ENCODE measurements at places on chromosomes 7 and 10.

- DNase-seq: no peak
Observed at GRCh38 chr7:149607683-149608082, 110.1 kb upstream of the ZNF746 start.

- no peak for DNase-seq
Observed at GRCh38 chr10:133444342-133445267, 9.1 kb upstream of the SCART1 start.

GRCh38 chr10:97538839-97539238 lies 33.7 kb upstream of the ANKRD2 start:
- DNase-seq: no peak

DNA sequence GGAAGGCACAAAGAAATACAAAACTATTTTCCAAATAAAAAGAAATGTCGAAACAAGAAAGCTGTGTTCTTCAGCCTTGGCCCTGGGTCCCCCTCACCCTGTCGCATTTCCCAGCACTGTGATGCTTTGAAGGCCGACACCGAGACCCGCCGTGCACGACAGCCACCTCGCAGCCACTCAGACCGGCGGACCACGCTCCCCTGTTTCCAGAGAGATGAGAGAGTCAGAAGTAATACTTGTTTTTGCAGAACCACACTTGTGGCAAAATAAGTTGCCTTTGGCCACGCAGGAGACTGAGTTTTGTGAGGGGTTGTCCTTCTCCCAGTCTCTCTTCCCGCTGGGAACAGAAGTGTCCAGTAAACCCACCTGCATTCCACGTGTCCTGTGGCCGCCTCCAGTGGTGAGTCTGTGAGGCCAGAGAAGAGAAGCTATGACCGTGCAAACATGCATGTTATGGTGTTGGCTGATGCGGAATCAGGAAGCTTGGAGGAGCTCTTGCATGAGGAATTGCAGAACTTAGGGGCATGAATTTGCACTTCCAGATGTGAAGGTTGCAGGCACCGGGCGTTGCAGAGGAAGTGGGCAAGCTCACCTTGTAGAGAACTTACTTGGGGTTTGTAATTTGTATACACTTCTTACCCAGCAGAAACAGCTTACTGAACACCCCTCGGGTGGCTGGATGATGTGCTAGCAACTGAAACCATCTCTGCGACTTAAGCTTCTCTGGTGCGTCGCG lies 194.5 kb downstream of the EBF3 start:
- DNase-seq: no peak

DNA sequence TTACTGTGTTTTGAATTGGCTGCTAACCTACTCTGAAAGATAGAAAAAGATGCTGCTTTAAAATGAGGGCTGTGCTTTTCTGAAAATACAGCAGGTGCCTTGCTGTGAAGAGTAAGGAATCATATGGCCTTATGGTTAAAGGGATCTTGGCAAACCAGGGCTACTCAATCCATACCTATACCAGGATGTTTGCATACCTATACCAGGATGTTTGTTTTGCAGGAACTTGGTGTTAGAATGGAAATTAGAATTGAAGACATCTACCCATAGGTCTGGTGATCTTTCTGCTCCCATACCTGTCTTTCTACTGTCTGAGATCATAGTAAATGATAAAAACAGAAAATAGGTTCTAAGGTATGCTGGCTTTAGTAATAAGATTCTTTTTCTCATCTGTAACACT lies 200.2 kb upstream of the C7orf33 start:
- DNase-seq: no peak

- no peak for DNase-seq
Observed at GRCh38 chr7:150444674-150445365, 5.6 kb upstream of the GIMAP8 start.

GRCh38 chr7:47401611-47402570 lies 180.0 kb downstream of the TNS3 start:
- DNase-seq: no peak

DNA sequence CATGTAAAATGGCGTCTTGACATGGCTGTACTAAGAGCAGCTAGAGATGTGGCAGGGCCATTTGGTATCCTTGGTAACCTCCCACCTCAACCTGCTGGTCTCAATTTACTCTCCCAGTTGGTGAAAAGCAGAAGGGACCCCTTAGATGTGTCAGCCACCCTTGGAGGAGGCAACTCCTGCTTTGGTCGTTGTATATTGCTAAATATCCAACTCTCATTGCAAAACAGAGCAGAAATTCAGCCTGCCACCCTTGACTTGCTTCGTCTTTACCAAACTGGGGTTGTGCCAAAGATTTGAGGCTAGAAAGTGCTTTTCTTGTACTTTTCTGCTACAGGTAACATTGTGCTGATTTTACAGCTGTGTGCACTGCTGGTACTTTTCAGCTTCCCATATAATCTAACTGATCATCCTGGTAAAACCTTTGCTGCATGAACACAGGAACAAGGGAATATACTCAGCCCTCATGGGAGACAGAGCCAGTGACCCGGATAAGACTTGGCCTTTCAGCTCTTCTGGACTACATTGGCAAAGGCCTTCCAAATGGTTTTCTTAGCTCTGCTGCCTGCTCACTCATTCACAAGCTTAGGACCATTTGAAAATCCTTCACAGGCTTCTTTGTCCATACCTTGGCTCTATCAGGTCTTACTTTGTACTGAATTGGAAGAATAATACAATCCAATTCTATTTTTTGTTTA lies 2.2 kb upstream of the VSTM4 start:
- DNase-seq: no peak

- DNase-seq: no peak
Observed at GRCh38 chr7:696812-697551, 29.5 kb upstream of the DNAAF5 start.

- DNase-seq: no peak
Observed at GRCh38 chr7:152617056-152617455, 58.9 kb downstream of the XRCC2 start.

- DNase-seq: no peak
Observed at GRCh38 chr10:86523348-86523747, 1.8 kb upstream of the WAPL start.

DNA sequence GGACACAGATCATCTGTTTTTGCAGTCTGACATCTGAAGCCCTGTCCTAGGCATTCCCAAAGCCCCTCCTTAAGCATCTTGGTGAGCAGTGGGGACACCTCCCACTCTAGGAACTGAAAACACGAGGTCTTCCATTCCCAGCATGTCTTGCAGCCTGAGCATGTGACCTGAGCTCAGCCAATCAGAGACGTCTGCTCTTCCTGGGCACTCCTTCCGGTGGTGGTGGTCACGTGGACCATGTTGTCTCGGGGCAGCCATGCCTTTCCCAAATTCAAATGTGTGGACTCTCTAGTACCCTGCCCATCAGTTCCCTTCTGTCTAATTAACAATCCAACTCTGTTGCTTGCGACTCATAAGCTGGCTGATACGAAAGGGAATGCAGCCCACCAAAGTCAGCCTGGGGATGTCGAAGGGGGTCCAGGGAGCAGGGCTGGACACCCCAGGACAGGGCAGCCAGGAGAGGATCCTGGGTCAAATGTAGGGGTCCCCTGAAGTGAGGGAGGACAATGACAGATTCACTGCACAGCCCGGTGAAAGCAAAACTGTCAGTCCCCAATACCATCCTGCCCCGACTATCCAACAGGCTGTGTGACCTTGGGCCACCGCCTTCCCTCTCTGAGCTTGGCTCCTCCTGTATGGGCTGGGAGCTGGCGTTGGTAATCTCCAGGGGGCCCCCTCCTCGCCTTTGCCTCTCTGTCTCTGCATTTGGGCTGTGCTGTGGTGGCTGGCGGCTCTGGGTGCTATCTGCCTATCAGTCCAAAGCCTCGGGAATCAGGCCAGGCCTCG lies 57.4 kb upstream of the BAIAP2L1 start:
- DNase-seq: no peak

- no peak for DNase-seq
Observed at GRCh38 chr7:22267930-22268615, 88.9 kb downstream of the RAPGEF5 start.

DNA sequence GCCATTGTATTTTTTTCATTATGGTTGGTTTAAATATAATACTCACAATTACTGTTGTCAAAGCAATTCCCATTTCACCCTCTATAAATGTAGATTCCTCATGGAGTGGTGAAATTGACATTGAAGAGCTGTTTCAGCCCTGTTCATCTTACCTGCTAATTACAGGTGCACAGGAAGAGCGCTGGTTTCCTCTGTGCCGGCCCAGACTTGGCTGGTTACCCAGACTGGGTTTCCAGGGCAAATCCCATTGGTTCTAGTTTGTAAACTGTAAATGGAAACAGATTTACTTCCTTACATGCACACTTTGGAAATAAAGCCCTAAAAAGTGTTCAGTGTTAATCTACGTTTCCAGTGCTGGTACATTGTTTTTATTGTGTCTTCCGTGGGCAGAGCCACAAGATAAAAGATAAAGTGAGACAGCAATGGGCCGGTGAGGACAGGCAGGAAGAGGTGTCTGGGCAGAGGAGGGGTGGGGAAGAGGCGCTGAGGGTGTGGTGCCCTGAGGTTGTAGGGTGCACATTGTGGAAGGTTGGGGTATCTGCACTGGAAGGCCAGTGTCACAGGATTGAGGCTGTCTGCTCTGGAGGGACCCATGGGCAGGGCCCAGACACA lies 71.6 kb upstream of the ZPBP start:
- peak; percentile 23 for DNase-seq

GRCh38 chr10:88077977-88078376 lies 214.6 kb downstream of the PTEN start:
- no peak for DNase-seq

GRCh38 chr7:106720641-106721040 lies 59.7 kb upstream of the CCDC71L start:
- no peak for DNase-seq

GRCh38 chr10:34244756-34245484 lies 570.2 kb downstream of the PARD3 start:
- DNase-seq: no peak

GRCh38 chr7:39527951-39528350 lies 38.3 kb upstream of the YAE1 start:
- DNase-seq: no peak

- no peak for DNase-seq
Observed at GRCh38 chr10:89873055-89873454, 171.7 kb downstream of the KIF20B start.

DNA sequence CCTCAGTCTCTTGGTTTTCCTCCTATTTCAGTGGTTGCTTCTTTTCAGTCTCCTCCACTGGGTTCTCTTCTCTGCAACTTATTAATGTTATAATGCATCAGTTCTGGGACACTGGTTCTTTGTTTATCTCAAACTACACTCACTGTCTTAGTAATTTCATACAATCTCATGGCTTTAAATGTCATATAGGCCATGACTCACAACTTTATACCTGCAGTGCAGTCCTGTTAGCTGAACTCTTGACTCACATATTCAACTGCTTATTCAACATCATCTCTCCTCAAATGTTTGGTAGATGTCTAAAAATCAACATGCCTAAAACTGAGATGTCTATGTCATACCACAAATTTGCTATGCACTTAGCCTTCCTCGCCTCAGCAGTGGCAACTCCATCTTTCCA lies 101.2 kb upstream of the PALS2 start:
- DNase-seq: no peak

DNA sequence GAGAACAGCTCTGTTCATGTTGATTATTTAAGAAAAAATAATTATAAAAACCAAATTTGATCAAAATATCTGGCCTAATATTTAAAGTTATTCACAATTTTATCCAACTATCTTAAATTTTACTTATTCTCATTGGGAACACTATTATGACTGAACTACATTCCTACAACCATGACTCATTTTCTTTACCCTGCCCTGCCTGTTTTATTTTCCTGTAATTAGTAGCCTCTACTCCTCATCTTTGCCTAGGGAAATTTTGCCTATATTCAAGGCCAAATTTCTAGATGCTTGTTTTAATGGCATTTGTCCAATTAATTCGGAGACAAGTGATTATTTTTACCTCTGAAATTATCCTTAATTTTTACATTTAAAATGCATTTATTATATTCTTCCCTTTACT lies 289.7 kb upstream of the TMEM229A start:
- no peak for DNase-seq

DNA sequence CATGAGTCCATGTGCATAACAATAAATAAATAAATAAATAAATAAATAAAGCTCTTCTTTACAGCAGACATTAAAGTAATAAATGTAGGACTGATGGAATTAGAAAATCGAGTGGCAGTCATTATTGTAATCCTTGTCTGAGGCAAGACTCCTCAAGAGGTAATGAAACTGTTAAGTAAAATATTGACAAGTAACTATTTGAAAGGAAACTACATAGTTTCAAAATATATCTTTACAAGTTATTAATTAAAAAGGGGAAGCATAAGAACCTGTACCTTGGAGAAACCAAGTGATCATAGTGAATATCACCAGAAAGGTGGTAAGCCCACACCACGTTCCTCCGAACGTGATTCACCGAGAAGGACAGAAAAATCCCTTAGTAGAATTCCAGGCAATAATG lies 285.6 kb upstream of the SORCS1 start:
- no peak for DNase-seq

- no peak for DNase-seq
Observed at GRCh38 chr10:68271196-68271882, 39.4 kb upstream of the ATOH7 start.

DNA sequence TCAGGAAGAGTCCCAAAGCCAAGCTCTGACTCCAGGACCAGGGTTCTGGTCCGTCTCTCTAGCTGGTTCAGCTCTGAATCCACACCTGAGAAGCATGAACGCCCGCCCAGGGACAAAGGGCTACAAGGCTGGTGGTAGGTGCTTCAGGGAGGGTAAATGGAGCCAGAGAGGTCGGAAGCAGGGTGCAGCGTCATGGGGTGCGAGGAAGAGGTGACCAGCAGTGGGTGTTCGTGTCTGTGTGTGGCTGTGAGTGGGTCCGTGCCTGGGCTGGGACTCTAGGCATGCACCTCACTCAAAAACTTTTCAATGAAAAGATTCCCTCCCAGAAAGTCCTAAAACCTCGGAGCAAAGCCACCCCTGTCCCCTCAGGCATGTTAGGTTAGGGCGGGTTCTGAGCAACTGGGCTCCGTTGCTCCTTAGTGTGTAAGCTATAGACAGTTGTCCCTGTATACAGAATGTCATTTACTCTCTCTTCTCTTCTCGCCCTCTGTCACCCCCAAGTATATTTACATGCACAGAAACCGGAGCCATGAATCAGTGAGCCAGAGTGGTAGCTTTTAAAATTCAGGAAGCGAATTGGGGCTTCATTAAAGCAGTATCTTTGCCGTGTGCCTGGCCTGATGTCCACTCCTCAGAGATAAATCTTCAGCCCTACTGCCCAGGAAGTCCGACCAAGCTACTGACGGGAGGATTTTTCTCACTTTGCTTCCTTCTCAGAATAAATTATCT lies 12.3 kb upstream of the GATA3 start:
- DNase-seq: peak; percentile 11

DNA sequence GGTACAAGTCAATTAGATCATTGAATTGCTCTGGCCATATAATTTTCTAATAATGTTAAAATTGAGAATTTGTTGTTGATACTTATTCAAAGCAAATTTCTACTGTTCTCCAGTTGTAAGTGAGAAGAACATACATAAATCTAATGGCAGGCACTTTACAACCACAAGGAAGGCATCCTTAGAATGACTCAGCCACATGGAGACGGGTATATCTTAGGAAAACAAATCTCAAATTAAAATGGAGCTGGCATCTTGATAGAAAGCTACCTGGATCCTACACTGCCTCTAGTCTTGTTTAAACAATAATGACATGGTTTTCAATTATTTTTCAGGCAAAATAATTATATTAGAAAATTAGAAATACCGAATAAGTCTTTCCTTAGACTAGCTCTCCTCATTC lies 1183.7 kb upstream of the SORCS1 start:
- DNase-seq: no peak

- no peak for DNase-seq
Observed at GRCh38 chr10:133097961-133098360, 10.2 kb downstream of the ADGRA1 start.

All from CD4-positive, alpha-beta T cell treated with Interleukin-4 for 1 hour (primary cell).